Naive thymus-derived CD8-positive, alpha-beta T cell (primary cell): ENCODE measurements at places on chromosomes 16 and 17.

- no peaks in the 10 kb centered on the region for H3K36me3 ChIP-seq
- H3K4me1 ChIP-seq = no peaks in the 10 kb centered on the region
- DNase-seq = no peak
- peaks cover 13% of the 10 kb centered on the region for H3K27me3 ChIP-seq
Measured at GRCh38 chr16:74252329-74252728, 44.3 kb upstream of the PSMD7 start.

DNA sequence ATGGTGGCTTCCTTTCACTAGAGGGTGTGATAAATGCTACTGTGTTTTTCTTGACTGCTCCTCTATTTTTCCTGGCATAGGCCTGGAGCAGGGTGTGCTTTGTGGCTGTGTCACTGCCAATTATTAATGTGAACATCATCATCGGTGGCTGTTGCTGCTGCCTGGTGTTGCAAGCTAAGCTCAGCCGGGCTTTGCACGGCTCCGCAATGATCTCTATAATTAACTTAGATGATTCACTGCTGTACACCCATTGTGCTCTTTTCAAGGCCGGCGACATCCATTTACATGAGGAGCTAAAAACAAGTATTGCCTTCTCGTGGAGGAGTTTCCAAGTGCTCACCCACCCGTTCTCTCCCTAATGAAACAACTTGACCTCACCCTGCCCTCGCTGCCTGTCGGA is 160.1 kb upstream of the IRX3 start:
- no peaks in the 10 kb centered on the region for H3K36me3 ChIP-seq
- DNase-seq = no peak
- H3K27ac ChIP-seq = no peak overlapping the region

- H3K27me3 ChIP-seq = no peaks in the 10 kb centered on the region
- H3K4me1 ChIP-seq = peaks cover 13% of the 10 kb centered on the region
- DNase-seq = no peak
- H3K27ac ChIP-seq = no peak overlapping the region
- peaks cover 29% of the 10 kb centered on the region for H3K36me3 ChIP-seq
Measured at GRCh38 chr17:77214743-77215142, 74.0 kb downstream of the SEC14L1 start.

GRCh38 chr16:31344712-31345111 is 10.3 kb upstream of the ITGAX start:
- no peak overlapping the region for H3K4me3 ChIP-seq
- DNase-seq = no peak
- peaks cover 35% of the 10 kb centered on the region for H3K4me1 ChIP-seq
- H3K36me3 ChIP-seq = no peaks in the 10 kb centered on the region
- H3K27me3 ChIP-seq = no peaks in the 10 kb centered on the region
- H3K27ac ChIP-seq = no peak overlapping the region

- no peak overlapping the region for H3K27ac ChIP-seq
- H3K4me3 ChIP-seq = no peak overlapping the region
- H3K4me1 ChIP-seq = peaks cover 4% of the 10 kb centered on the region
- H3K36me3 ChIP-seq = no peaks in the 10 kb centered on the region
Measured at GRCh38 chr17:76623271-76624146, 20.0 kb downstream of the ST6GALNAC1 start.

GRCh38 chr17:9928601-9929333 is 23.7 kb upstream of the RCVRN start:
- no peaks in the 10 kb centered on the region for H3K27me3 ChIP-seq
- no peak overlapping the region for H3K27ac ChIP-seq
- no peak overlapping the region for H3K4me3 ChIP-seq
- DNase-seq = no peak
- H3K36me3 ChIP-seq = no peaks in the 10 kb centered on the region
- peaks cover 2% of the 10 kb centered on the region for H3K4me1 ChIP-seq

DNA sequence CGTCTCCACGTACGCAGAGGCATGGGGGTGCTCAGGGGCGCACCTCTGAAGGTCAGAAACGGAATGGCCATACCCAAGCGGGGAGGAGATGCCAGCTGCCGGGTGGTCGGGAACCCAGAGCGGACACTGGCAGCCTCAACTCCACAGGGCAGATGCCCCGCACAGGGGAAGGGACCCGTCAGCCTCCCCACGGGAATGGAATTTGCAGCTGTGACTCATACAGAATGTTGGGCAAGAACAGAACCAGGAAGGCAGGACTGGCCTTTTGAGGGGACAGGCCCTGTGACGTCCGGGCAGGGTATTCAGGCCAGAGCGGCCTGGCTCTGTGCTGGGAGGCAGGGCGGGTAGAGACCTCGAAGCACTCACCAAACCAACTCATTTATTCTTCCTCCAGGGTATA is 7.5 kb downstream of the TK1 start:
- H3K4me3 ChIP-seq = no peak overlapping the region
- peaks cover 37% of the 10 kb centered on the region for H3K4me1 ChIP-seq
- H3K36me3 ChIP-seq = no peaks in the 10 kb centered on the region
- H3K27ac ChIP-seq = no peak overlapping the region
- H3K27me3 ChIP-seq = no peaks in the 10 kb centered on the region

- H3K4me3 ChIP-seq = no peak overlapping the region
- H3K27ac ChIP-seq = no peak overlapping the region
- DNase-seq = no peak
- H3K4me1 ChIP-seq = no peaks in the 10 kb centered on the region
- no peaks in the 10 kb centered on the region for H3K36me3 ChIP-seq
- no peaks in the 10 kb centered on the region for H3K27me3 ChIP-seq
Measured at GRCh38 chr16:58399718-58400633, 7.7 kb downstream of the GINS3 start.

GRCh38 chr16:53071748-53072301 is 17.0 kb downstream of the CHD9 start:
- H3K36me3 ChIP-seq = peaks cover 12% of the 10 kb centered on the region
- H3K4me3 ChIP-seq = no peak overlapping the region
- no peak for DNase-seq
- H3K4me1 ChIP-seq = peaks cover 18% of the 10 kb centered on the region

GRCh38 chr17:44543905-44544523 is 13.3 kb upstream of the FZD2 start:
- DNase-seq = no peak
- H3K27ac ChIP-seq = no peak overlapping the region
- H3K27me3 ChIP-seq = peaks cover 25% of the 10 kb centered on the region

- no peak overlapping the region for H3K4me3 ChIP-seq
- H3K27me3 ChIP-seq = no peaks in the 10 kb centered on the region
- H3K36me3 ChIP-seq = peaks cover 14% of the 10 kb centered on the region
Measured at GRCh38 chr17:60729854-60730253, 52.2 kb downstream of the BCAS3 start.

DNA sequence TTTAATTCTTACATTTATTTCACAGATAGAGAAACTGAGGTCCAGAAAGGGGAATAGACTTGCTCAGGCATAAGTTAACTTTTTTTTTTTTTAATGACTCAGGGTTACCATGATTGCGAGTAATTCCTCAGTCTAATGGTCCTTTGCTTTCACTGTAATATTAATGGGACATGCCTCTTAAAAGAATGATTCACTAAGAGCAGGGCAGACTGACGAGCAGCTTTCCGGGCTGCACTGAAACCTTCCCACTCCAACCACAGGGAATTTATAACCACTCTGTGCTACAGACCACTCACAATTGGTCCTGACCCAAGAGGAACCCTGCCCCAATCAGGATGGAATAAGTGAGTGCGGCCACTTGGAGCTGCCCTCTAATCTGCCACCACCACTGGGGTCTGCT is 5.7 kb downstream of the HOXB2 start:
- no peak for DNase-seq
- no peak overlapping the region for H3K4me3 ChIP-seq
- H3K36me3 ChIP-seq = peaks cover 2% of the 10 kb centered on the region
- no peak overlapping the region for H3K27ac ChIP-seq

GRCh38 chr17:81958633-81959342 is 2.2 kb downstream of the NOTUM start:
- no peak overlapping the region for H3K27ac ChIP-seq
- H3K27me3 ChIP-seq = no peaks in the 10 kb centered on the region
- no peak for DNase-seq
- no peaks in the 10 kb centered on the region for H3K36me3 ChIP-seq

DNA sequence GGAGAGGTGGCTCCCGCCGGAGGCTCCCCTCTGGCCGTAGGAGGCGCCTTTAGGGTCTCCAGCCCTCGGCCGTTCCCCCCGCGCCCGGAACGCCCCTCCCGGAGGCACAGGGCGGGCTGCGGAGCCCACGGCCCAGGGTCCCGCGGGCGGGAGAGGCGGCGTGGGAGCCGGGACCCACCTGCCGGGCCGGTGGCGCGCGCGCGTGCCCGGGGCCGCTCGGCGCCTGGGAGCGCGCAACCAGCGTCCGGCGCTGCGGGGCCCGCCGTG is at the start of gene MIF4GD:
Gene MIF4GD, minus strand, starts transcription at position 266 of the 267 bp plus-strand sequence. CDS start 1,036 bp downstream, outside the sequence.
- no peak for DNase-seq
- no peaks in the 10 kb centered on the region for H3K36me3 ChIP-seq
- H3K27me3 ChIP-seq = no peaks in the 10 kb centered on the region
- H3K4me1 ChIP-seq = peaks cover 13% of the 10 kb centered on the region
- peak within 1 kb of the TSS; percentile 88 for H3K27ac ChIP-seq

DNA sequence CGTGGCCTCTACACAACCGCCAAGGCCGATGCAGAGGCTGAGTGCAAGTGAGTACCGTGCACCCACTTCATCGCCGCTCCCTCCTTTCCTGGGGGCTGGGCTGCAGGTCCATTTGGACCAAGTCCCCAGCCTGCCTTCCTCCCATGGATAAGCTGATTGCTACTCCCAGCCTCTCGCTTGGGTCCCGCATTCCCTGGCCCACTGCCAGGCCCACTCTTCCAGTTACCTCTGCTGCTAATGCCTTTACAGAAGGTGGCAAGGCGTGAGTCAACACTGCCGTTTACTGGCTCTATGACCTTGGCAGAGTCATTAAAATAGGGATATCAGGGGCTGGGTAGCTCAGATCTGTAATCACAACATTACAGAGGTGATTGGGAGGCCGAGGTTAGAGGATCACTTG is 11.2 kb downstream of the SULT1A2 start:
- H3K27ac ChIP-seq = no peak overlapping the region
- H3K36me3 ChIP-seq = peaks cover 22% of the 10 kb centered on the region
- no peak overlapping the region for H3K4me3 ChIP-seq
- DNase-seq = no peak

- peak; percentile 89 for DNase-seq
- H3K27me3 ChIP-seq = no peaks in the 10 kb centered on the region
- H3K4me1 ChIP-seq = peaks cover 38% of the 10 kb centered on the region
- H3K4me3 ChIP-seq = peak overlapping the region; percentile 82
- peak overlapping the region; percentile 86 for H3K27ac ChIP-seq
Measured at GRCh38 chr17:78360371-78361224, 721 bp upstream of the SOCS3 start.

DNA sequence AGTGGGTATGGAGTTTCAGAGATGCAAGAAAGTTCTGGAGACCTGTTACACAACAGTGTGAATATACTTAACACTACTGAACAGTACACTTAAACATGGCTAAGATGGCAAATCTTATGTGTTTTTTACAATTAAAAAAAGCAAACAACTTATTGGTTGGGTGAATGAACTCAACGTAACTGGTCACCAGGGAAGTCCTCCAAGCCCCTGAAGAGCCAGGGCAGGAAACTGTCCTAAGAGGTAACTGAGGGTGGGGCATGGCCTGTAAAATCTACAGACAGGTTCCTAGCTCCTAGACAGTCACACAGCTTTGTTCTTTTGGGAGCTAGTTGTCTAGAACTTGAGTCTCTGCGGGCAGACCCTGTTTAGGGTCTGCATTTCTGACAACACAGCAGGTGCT is 10.3 kb downstream of the CSF3 start:
- no peaks in the 10 kb centered on the region for H3K27me3 ChIP-seq
- no peak overlapping the region for H3K27ac ChIP-seq
- H3K36me3 ChIP-seq = peaks cover 15% of the 10 kb centered on the region
- DNase-seq = no peak

DNA sequence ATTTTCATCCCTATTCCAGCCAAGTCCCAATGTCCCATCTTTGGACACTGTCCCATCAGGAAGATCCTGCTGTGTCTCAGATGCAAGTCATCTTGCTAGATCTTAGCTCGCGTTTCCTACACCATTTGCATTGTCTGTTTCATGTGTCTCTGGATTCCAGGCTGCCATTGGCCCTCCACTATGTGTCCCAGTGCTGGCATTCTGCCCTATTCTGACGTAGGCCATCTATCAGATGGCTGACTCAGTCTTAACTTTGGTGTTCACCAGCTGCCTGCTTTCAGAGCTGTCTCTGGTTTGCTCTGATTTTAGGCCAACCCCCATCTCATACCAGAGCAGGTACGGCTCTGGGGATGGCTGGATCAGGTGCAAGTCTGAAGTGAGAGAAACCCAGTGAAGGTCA is 300.9 kb upstream of the ASIC2 start:
- no peaks in the 10 kb centered on the region for H3K36me3 ChIP-seq
- H3K27ac ChIP-seq = no peak overlapping the region
- no peak overlapping the region for H3K4me3 ChIP-seq
- H3K27me3 ChIP-seq = peaks cover 19% of the 10 kb centered on the region
- H3K4me1 ChIP-seq = no peaks in the 10 kb centered on the region
- DNase-seq = no peak

- no peak for DNase-seq
- no peak overlapping the region for H3K4me3 ChIP-seq
- H3K36me3 ChIP-seq = peaks cover 39% of the 10 kb centered on the region
- no peaks in the 10 kb centered on the region for H3K27me3 ChIP-seq
- no peaks in the 10 kb centered on the region for H3K4me1 ChIP-seq
- H3K27ac ChIP-seq = no peak overlapping the region
Measured at GRCh38 chr16:19589771-19590302, 34.3 kb downstream of the VPS35L start.

DNA sequence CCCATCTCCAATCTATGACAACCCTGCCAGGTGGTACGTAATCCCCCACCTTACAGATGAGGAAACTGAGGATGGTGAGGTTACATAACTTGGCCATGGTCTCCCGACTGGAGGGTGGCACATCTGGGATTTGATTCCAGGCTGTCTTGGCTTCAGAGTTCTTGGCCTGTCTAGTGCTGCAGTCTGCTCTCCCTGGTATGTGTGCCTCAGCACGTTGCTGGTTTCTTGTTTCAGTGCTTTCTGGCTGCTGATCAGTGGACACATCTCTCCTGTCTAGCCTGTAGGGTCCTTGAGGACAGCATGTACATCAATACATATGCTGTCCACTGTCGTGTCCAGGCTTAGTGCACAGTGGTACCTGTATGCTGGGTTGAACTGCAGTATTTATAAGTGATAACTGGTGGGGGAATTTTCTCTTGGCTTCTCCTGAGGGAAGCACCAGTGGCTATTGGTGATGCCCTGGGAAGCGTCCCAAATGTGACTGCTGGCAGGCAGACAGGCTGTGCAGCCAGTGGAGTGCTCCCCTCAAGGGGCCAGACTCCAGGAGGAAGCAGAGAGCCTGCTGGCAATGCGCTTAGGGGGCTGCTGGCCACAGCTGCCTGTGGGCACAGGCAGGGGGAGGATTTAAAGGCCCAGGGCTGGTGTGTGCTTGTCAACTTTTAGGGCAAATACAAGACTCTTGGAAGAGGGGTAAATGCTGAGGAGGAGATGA is 14.4 kb downstream of the CTRL start:
- no peak overlapping the region for H3K4me3 ChIP-seq
- peak overlapping the region; percentile 82 for H3K27ac ChIP-seq
- H3K27me3 ChIP-seq = no peaks in the 10 kb centered on the region
- peaks cover 51% of the 10 kb centered on the region for H3K4me1 ChIP-seq

GRCh38 chr16:56370875-56371659 is 54.3 kb downstream of the AMFR start:
- peak overlapping the region; percentile 87 for H3K27ac ChIP-seq
- H3K4me3 ChIP-seq = no peak overlapping the region
- DNase-seq = no peak
- H3K27me3 ChIP-seq = no peaks in the 10 kb centered on the region

- H3K4me3 ChIP-seq = no peak overlapping the region
- DNase-seq = no peak
- peaks cover 7% of the 10 kb centered on the region for H3K27me3 ChIP-seq
- H3K4me1 ChIP-seq = peaks cover 40% of the 10 kb centered on the region
Measured at GRCh38 chr16:53374800-53375199, 59.5 kb upstream of the RBL2 start.
